Small intestine (tissue), 16 donors: ENCODE measurements at places on chromosomes 12 and 14.

GRCh38 chr14:103696466-103697071 lies 18.7 kb downstream of the XRCC3 start:
- no peak for DNase-seq

- no peak for DNase-seq
Measured at GRCh38 chr14:80930095-80930494, 11.4 kb downstream of the CEP128 start.

DNA sequence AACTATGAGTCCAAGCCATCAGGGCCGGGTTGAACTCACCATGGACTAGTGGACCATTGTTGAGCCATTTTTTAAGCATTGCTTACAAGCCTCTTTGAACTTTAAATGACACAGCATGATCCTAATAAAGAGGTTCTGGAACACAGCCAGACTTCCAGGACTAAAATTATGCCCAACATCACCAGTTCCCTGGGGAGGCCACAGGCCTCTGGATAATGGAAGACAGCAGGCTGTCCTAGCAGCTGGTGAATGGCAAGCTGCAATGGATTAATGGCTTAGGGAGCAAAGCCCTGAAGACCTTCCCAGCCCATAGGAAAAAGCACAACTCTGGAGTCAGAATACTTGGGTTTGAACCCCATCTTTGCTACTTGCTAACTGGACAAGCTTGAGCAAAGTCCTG lies 71.3 kb downstream of the FLRT2 start:
- DNase-seq, result no peak

- DNase-seq, result no peak
Measured at GRCh38 chr12:130119241-130119861, 42.9 kb upstream of the FZD10 start.

DNA sequence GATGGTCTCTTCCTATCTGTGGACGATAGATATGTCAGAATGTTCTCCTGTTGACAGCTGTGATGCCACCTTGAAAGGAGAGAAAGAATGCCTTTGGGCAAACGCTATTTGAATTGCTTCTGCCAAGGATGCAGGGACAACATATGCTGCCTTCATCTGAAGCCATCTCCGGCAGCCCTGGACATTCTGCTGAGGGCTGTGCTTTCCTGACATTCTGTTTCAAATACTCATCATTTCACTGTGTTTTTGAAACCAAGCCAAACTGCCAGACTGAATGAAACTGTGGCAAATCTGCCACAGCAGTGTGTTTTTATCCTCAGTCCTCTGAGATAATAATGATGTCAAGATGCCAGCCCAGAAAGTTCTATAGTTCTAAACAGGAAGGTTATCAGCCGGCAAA lies 85.8 kb upstream of the BCAT1 start:
- DNase-seq, result no peak

- no peak for DNase-seq
Measured at GRCh38 chr14:61524936-61525292, 170.4 kb upstream of the HIF1A start.

- no peak for DNase-seq
Measured at GRCh38 chr12:12123036-12123604, 52.4 kb downstream of the BCL2L14 start.

GRCh38 chr12:108127654-108128053 lies 1.4 kb upstream of the WSCD2 start:
- no peak for DNase-seq

GRCh38 chr12:11839091-11839641 lies 189.7 kb downstream of the ETV6 start:
- DNase-seq, result peak; percentile 97

- DNase-seq, result no peak
Measured at GRCh38 chr14:69105326-69105725, 47.6 kb downstream of the DCAF5 start.

- no peak for DNase-seq
Measured at GRCh38 chr14:30528119-30528518, 30.8 kb upstream of the G2E3 start.

DNA sequence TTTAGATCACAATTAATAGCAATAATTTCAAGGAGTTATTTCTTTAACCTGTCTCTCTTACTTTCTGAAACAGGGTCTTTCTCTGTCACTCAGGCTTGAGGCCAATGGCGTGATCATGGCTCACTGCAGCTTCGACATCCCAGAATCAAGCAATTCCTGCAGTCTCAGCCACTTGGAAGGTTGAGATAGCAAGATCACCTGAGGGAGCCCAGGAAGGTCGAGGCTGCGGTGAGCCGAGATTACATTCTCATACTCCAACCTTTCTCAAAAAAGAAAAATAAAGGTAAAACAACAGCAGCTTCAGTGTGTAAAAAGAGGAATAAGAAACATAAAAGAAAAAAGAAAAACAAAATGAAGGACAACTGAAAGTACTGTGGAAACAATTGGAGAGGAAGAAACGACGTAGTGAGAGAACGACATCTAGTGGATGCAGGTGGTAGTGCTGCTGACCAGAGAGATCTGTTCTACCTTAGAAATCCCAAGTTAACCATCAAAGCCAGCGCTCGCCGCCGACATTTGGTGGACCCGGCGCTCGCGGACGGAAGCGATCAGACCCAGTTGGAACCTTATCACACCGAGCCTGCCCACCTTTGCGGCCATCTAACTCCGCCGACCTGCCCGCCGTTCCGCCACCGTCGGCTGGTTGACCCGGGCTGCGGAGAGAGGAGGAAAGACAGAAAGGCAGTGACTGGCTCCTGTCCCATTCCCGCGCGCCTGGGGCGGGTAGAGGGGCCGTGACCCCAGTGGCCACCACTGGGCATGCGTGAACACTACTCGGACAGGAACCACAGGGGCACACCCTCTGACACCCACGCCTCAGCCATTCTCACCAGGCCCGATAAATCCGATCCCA lies 196.1 kb downstream of the ALG10 start:
- peak; percentile 61 for DNase-seq

- no peak for DNase-seq
Measured at GRCh38 chr12:46790066-46790465, 35.7 kb downstream of the SLC38A4 start.

- no peak for DNase-seq
Measured at GRCh38 chr12:8028267-8028666, 4.2 kb upstream of the FOXJ2 start.

DNA sequence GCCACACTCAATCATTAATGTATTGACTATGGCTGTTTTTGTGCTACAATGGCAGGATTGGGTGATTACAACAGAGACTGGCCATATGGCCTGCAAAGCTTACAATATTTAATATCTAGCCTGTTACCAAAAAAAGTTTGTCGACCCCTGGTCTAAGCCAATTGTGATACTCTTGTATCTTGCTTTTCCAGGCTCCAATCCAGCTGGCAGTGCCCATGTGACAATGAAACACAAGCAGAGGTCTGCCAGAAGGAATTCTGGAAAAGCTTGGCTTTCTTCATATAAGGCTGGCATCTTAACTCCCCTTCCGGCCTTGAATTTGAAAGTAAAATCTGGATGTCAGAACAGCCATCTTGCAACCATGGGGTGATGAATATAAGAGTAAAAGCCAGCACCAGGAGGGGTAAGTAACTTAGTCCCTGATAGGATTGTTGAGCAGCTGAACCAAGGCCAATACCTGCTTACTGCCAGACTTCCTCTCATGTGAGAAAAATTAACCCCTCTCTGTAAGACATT lies 458.7 kb downstream of the TMTC2 start:
- DNase-seq, result no peak

- no peak for DNase-seq
Measured at GRCh38 chr14:23079716-23080115, 15.2 kb downstream of the ACIN1 start.

GRCh38 chr12:104551-105081 lies 38.0 kb downstream of the IQSEC3 start:
- peak; percentile 60 for DNase-seq

DNA sequence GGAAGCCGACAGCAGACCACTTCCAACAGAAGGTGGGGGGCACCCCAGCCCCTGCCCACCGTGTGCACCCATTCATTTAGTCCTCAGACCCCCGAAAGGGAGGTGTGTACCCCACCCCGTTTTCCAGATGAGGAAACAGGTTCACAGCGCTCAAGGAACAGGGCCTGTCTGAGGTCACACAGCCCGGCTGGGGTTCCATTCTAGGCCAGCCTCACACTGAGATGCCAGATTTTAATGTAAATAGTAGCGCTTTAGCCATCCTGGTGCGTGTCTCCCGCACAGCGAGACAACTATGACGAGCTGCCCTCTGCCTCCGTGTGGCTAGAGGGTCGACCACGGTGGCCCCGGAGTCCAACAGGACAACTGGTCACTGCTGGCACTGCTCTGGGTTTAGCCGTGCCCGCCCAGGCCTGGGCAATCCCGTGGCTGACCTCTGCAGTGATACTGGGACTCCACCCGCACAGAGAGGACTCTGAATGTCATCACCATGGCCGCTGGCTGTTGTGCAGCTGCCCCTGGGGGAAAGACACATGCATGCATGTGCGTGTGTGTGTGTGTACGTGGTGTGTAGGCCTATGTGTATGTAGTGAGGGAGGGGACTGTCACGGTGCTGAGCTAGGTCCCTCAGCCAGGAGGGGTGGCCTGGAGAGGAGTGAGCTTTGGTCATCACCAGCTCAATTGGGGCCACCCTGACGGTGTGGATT lies 31.6 kb downstream of the BEGAIN start:
- no peak for DNase-seq

GRCh38 chr12:120833849-120834248 lies 70.3 kb downstream of the SPPL3 start:
- no peak for DNase-seq

DNA sequence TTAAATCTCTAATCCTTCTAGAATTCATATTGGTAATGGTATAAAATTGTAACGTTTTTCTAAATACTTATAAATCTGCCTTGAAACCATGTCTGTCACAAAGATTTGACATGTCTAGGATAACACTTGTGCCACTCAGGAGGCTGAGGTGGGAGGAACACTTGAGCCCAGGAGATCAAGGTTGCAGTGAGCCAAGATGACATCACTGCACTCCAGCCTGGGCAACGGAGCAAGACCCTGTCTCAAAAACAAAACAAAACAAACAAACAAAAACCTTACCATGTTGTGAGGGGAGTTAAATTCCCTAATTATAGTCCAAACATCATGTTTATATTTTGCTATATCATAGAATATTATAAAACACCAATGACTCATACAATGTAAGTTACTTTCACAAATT lies 317.5 kb upstream of the SOX5 start:
- DNase-seq, result no peak

DNA sequence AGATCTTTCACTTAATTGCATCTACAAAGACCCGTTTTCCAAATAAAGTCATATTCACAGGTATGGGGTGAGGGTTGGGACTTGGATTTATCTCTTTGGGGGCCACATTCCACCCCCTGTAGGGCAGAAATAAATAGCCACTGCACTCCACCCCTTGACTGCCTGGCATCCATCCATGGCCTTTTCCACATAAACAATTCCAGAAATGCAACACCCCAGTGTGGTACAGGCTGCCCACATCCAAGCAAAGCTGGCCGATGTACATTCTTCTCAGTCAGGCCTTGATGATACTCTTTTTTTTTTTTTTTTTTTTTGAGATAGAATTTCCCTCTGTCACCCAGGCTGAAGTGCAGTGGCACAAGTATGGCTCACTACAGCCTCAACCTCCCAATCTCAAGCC lies 12.9 kb downstream of the DGLUCY start:
- no peak for DNase-seq

- DNase-seq, result no peak
Measured at GRCh38 chr12:107373238-107373809, 280.0 kb upstream of the CRY1 start.

DNA sequence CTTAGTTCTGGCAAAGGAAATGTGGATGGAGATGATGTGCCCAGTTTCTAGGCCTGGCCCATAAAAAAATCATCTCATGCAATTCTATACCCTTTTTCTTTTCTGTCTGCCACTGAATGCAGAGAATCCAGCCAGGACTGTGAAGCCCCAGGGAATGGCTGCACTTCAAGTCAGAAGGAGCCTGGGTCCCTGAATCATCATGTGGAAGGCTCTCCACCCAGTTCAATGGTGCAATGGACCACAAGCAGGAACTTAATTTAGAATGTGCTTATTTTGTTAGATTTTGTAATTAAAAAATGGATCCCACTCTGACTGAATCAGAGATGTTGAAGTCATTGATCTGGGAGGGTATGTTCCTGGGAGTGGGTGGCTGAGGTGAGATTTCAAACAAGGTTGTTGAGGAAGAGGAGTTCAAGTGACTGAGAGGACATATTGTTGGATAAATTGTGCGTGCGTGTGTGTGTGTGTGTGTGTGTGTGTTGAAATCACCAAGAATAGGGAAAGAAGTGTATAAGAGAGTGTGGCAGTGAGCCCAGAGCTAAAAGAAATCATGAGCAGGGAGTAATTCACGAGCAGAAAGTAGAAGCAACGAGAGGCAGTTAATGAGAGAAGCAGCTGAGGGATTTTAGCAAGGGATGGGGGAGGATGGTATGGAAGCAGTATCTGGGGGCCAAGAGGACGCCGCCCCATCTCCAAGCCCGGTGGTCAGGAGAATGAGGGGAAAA lies 125.4 kb downstream of the TMX1 start:
- no peak for DNase-seq

DNA sequence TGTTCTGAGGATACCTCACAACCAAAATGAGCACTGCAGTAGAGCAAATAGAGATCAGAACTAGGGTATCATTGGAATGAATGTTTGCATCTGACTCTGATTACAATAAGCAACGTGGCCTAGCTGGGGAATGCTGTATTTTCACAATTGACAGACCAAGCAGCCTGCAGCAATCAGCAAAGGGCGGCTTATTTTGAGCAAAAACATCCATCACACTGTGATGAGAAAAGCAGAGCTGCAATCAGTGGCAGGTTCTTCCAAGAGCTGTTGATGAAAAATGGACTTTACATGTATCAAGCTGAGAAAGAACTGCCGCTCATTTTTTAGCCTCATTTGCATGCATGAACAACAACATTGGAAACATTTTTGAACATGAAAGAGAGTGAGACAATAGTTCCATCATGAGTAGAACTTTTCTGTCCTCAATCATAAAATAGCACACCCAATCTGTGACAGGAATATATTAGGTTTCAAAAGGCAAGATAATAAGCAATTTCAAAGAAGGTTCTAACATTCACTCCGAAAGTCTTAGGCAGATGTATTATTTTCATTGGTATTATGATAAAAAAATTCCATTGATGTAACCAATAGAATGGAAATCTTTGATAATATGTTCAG lies 249.7 kb upstream of the FBXO33 start:
- no peak for DNase-seq

DNA sequence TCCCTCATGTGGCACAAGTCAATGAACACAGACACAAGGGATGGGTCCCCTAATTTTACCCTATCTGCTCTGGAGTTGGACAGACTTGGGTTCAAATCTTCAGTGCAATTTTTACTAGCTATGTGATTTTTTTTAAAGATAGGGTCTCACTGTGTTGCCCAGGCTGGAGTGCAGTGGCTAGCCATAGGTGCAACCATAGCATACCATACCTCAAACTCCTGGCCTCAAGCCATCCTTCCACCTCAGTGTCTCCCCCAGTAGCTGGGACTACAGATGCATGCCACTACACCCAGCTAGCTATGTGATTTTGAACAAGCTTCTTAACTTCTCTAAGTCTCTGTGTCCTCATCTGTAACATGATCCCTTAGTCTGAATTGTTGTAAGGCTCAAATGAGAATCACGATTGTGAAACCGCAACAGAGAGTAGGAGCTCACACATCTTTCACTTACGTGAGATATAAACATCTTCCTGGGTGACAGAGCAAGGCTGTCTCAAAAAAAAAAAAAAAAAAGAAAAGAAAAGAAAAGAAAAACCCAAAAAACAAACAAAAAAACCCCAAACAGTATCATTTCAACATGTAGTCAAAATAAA lies 4.7 kb downstream of the CALCOCO1 start:
- DNase-seq, result no peak
